Stomach (tissue), 19 donors: ENCODE measurements at places on chromosomes 4 and X. TPM values are rescaled to one million over a fixed set of nuclear protein-coding genes. Genes with fewer than 3 reads are reported as not detected.

POU4F2 gene
- total RNA-seq = not detected

VCX gene
- not detected for total RNA-seq

GAGE13 gene
- total RNA-seq = not detected

COX7B2 gene
- not detected for total RNA-seq

DNA sequence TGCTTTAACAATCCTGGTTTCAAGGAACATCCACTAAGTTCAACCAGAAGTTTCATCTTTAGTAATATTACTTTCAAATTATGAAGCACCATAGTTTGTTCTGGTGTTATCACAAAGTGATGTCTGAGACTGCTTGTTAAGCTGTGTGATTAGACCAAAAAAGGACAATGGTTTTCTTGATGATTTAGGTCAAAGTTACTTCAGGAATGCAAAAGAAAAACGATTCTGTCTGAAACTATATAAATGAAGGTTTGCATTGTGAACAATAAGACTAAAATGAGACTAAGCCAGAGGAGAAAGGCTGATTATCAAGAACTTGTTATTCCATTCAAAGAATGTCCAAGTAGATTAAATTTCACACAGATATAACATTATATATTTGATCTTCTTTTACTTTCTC is 122.4 kb upstream of the ETNPPL start:
- H3K4me3 ChIP-seq = no peak overlapping the region
- no peak overlapping the region for H3K27ac ChIP-seq
- no peak for DNase-seq
- H3K27me3 ChIP-seq = no peaks in the 10 kb centered on the region
- no peaks in the 10 kb centered on the region for H3K4me1 ChIP-seq

SHROOM2 gene
- 8.5 TPM for total RNA-seq
